ENCODE measurements at places on chromosomes 1 and 21.

DNA sequence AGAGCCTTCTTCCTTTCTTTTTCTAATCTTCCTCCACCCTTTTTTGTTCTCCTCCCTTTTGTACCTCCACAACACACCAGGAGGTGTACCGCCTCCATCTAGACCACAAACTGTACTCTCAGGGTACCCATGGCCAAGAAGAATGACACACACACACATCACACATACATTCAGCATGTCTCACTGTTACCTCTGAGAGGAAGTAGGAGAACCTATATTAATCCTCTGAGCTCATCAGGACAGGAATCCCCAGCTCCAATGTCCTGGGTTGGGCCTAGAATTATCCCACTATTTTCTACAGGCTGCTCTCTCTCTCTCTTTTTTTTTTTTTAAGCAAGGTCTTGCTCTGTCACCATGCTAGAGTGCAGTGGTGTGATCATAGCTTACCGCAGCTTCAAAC, 36.7 kb downstream of the ATP2B4 start:
- DNase-seq, result no peak

- no peak for DNase-seq
Measured at GRCh38 chr1:110645211-110645610, 29.5 kb downstream of the KCNA3 start.

DNA sequence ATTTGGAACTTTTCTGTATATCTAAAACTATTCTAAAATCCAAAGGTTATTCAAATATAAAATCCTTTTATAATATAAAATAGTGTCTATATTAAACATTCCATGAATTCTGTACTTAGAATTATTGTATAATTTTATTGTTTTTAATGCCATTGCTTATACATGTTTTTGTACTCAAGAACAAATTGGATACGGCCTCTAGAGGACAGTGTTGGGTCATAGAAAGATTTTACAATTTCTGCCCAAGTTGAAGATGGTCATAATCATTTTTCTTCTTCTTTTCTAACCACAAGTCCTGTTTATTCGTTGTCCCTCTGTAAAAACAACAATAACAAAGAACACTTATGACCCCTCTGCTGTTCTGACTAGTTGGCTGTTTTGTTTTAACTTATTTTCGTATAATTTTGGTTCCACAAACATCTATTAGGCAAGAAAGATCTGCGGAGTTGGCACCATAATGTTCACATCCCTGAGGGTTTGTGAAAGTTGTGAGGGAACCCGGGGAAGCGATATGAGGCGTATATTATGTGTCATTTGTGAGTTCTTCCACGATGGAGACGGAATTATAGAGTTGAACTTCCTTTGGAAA, 75.7 kb upstream of the KIF26B start:
- no peak for DNase-seq

- no peak for DNase-seq
Measured at GRCh38 chr1:184051138-184051484, 419 bp upstream of the TSEN15 start.

DNA sequence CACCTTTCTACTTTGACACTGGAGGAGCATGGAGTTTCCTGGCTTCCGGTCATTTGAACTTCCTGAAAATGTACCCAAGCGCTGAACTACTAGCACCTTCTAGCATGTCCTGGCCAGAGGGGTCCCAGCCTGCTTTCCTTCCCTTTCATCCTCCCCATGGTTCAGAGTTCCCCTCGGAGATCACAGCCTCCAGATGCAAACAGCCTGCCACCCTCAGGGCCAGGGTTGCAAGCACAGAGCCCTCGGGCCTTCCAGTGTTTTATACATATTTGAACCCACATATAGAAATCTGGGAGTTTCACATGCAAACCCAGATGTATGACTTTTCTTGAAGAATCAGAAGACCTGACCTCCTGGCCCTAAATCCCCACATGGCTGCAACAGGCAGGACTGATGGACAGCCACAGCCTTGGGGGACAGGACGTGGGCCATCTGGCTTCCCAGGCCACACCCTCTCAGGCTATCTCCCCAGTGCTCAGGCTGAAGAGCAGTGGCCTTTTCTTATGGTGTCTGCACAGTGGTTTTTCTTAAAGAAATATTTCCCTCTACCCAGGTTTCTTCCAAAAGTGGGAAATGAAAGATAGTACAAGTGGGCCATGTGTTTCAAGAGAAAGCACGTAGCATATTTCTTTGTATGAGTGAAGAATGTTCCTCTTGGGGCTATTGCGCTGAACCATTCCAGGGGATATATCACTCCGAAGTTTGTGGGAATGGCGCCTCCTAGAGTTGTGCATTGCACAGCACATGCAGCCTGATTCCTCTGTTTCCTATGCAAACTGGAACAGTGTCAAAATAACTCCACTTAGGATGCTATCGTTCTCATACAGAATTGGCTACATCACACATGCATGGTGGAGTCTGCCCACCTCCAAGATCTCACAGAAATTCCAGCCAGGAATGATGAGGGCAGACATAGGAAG, 232.0 kb upstream of the VAMP3 start:
- no peak for DNase-seq

- DNase-seq, result no peak
Measured at GRCh38 chr1:206735553-206736031, 35.0 kb upstream of the IL19 start.

- no peak for DNase-seq
Measured at GRCh38 chr1:201527879-201528278, 11.0 kb upstream of the NAV1 start.

GRCh38 chr1:150302338-150302737, 8.7 kb downstream of the MRPS21 start:
- no peak for DNase-seq

DNA sequence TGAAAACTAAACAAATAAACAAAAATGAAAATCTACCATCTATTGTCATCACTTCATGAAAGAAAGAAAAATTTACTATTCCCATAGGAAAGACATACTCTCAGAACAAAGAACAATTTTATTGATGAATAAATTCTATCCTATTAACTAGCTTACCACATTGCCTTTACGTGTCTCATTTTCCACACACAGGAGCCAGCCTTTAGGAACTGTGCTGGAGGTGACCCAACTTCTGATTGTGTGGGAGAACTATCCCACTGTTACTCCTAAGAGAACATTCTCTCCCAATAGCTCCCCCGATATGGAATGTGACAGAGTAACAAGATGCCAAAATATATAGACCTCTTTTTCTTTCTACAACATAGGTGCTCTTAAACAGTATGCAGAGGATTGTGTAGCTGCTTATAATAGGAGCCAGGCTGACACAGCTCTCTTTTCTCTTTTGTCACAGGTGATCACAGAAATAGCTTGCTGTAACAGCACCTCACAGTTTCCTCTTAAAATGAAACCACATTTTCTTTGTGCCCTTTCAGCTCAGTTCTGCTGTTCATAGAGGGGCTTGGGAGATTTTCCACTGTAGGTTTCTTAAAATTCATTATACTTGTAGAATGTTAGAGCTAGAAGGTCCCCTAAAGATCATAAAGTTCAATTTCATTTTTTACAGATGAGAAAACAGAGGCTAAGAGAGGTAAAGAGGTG, 35.5 kb downstream of the C21orf91 start:
- DNase-seq, result no peak

DNA sequence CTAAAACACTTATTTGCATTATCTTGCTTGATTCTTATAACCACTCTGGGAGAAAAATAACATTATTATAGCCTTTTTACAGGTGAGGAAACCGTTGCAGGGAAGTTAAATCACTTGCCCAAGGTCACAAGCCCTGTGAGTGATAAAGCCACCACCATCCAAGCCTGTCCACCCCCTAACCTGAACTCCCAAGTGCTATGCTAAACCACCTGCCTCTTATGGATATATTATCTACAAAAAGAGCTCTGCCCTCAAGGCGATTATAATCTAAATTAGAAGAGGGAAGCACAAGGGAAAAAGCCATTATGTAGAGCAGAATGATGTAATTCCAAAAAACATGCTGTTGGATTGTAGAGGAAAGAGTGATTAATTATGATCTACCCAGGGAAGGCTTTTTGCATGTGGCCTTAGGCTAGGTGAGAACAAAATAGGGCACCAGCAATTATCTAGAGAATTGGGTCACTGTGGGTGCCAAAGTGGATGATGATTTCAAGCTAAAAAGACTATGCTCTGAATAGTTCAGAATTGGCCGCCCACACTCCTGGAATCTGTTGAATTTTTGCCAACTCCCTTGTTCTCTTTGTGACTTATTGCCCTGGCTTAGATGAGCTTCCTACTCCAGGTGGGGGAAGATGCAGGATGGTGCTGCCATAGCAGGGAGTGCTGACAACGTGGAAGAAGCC, 205.3 kb downstream of the FGGY start:
- DNase-seq, result no peak

- peak; percentile 86 for DNase-seq
Measured at GRCh38 chr1:85406887-85407533, 57.9 kb downstream of the DDAH1 start.

GRCh38 chr1:8822373-8823294, 5.2 kb upstream of the RERE start:
- peak; percentile 55 for DNase-seq

DNA sequence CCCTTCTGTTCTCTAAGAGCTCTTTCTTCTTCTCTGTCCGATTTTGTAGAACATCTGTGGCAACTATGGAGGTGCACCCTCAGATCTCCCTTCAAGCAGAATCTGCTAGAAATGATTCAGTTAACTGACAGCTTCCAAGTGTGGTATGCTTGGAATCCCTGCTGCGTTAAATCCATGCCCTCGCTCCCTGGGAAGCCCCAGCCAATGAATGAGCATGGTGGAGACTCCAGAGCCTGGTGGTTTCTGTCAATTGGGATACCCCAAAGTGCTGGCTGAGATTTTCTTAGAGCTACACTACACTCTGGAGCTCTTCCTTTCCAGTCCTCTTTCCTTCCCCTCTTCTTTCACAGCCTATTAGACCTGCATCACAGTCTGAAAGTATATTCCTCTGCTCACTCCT, 116.3 kb upstream of the C1orf21 start:
- DNase-seq, result no peak
